ENCODE measurements at places on chromosomes 5 and 9.
A peak's percentile ranks its signal among the peaks of the same experiment; 100 is the strongest.

DNA sequence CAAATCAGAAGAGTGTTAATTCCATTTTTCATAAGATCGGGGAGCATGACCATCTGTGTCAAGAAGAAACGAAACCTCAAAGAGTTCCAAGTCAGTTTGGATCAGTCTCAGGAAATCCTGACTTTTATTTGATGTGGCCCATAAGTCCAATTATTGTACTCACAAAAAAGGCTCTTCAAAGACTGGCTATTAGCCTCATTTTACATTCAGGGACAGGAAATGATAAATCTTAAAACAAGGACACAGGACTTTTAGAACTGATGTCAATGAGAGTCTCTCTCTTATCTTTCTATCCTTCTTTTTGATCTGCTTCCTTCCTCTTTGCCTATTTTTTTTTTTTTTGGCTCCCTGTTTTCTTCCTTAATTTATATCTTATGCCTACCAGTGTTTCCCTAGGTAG is 43.7 kb upstream of the SHOC1 start:
- no peak for DNase-seq

- DNase-seq, result no peak
These were observed 102.2 kb upstream of the GNA14 start for GRCh38 chr9:77750284-77750683.

GRCh38 chr9:99485459-99485858 is 263.4 kb downstream of the SEC61B start:
- no peak for DNase-seq

- no peak for DNase-seq
These were observed 22.3 kb downstream of the ATPSCKMT start for GRCh38 chr5:10227379-10227778.

GRCh38 chr5:95816776-95817175 is 5.8 kb downstream of the GLRX start:
- no peak for DNase-seq

DNA sequence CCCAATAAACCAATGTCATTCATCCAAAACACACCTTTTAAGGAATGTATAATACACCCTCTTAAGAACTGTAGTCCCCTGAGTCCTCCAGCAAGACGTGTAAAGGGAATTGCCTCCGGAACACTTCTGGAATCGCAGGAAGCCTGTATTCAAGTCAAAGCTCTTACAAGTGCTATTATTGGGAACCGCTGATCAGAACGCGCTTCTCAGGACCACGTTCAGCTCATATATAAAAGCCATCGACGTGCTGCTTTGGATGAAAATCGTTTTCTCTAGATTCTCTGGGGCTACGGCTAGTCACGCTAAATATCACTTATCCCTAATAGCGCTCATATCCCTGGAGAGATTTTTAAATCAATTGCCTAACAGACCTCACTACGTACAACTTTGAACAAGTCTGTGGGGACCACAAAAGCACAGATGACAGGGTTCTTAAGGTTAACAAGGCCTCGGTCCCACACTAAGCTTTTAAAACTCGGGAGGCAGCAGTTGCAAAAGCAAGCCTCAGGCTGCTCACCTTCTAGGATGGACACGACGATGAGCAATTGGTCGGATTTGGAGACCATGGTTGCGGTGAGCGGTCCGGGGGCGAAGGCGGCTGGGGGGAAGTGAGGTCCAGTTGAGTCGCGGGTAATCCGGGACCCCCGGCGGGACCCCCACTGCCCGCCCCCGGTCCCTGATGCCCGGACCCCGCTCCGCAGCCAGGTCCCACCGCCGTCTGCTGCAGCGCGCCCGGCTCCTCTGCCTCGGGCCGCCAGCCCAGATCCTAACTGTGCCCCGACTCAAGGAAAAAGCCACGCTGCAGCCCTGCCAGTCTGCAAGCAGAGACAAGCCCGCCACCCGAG is 548 bp downstream of the CEP120 start:
- DNase-seq, result peak; percentile 20

DNA sequence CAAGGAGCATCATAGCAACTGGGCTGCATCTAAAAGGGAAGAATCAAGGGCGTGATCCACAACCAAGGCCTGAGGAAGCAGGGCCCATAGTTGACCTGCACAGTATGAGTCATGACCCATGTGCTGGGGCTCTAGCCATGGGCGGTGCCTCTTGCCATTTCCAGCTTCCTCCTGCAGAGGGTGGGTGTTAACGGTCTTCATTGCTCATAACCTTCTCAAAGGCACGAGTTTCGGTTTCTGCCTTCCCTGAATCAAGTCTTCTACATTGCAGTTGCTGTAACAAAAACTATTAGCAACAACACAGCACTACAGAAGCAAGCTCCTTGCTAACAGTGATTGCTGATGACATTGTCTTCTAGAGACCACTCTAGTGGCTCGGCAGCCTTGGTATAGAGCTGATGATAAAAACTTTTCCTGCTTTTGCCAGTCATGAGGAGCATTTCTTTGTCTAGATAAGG is 66.9 kb downstream of the CTSL start:
- DNase-seq, result peak; percentile 24

- DNase-seq, result no peak
These were observed 26.7 kb downstream of the FOXI1 start for GRCh38 chr5:170132269-170132975.

DNA sequence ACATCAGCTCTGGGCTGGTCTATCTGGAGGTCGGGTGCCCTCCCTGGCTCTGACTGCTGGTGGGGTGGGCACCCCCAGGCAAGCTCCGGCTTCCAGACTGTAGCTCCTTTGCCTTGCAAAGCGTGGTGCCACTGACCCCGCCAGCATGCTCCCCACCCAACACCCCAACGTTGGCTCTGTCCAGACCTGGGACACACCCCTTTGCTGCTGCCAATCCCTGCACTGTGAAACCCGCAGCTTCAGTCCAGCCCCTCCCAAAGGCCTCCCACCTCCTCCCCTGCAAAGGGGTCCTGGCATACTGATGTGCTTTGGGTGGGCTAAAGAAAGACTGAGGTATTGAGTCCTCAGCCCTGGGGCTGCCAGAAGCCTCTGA is 3.9 kb downstream of the UNC5A start:
- no peak for DNase-seq

DNA sequence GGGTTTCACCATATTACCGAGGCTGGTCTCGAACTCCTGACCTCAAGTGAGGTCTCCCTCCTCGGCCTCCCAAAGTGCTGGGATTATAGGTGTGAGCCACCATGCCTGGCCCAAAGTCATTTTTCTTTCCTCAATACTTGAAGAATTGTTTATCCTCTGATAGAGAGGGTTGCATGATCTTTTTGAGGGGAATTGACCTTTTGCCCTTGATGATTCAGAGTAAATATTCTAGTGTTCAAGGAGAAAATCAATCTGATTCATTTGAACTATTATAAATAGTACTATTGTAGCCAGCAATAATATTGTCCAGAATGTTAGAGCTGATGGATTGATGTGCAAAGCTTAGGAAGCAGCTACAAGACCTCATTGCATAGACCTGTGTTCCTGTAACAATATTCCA is 47.1 kb downstream of the UGCG start:
- no peak for DNase-seq

DNA sequence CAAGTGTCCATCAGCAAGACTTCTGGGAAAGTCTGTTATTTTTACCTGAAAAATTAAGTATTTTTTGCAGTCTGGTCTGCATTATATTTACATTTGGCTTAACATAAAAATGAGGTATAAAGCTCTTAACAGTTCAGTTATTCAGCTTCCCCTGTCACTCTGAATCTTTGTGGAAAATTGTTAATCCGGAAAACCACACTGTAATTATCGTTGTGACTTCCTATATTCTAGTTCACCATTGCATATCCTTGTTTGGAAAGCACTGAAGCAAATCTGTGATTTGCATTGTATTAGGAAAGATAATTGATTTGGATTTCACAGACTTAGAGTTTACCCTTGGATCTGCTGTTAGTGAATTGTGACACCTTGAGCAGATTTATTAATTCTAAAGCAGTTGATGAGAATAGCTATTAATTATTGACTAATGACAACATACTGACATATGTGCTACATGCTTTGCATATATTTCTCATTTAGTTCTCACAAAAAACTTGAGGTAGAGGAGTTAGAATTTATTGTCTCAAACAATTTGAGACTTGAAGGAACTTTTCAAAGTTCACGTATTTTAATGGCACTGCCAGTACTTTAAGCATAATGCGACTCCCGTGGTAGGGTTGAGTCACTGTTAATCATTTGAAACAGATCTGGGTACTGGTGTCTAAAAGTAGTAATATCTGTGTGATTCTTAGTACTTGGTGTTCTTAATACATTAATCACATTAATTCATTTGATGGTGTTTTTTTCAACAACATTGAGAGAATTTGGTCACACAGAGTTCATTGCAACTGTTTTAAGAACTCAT is 71.8 kb upstream of the LRRC70 start:
- DNase-seq, result no peak

DNA sequence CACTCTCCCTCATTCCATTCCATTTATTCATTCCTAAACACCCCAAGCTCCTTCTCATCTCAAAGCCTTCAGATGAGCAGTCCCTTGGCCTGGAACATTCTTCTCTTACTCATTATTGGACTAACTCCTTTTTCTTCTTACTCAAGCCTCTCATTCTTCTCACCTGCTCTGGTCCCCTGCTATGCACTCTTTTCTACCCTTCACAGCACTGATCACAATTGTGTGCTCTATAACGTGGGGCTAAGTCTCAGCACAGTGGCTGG is 212.4 kb downstream of the MAPKAP1 start:
- no peak for DNase-seq

DNA sequence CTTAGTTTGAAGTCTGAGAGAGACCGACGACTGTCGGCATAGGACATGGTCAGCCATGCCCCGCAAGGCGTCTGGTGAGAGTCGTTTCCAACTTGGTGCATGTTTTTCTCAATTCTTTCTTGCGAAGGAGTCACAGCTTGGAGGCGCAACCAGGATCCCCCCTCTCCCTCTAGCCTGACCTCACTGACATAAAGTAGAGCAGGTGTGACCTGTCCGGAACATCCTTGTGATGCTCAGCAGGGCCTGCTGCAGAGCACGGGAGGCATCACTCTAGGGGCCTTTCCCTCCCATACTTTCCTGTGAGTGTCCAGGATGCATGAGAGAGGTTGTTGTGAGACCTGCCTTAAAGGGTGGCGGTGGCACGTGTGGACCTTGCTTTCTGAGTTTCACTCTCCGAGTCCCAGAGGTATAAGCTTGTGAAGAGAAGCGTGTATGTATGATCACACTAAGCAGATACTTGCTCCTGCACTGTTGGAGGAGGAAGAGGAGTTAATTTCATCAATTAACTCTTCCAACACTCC is 5.0 kb downstream of the TENT4A start:
- DNase-seq, result no peak

DNA sequence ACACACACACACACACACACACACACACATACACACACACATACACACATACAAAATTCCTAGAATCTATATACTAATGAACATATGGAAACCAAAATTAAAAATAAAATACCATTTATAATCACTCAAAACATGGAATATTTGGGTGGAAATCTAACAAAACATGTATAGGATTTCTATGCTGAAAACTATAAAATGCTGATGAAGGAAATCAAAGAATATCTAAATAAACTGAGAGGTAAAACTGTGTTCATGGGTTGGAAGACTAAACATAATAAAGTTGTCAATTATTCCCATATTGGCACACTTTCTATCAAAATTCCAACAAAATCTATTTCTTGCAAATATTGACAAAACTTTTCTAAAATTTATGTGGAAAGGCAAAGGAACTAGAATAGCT is 25.4 kb upstream of the NANS start:
- no peak for DNase-seq

DNA sequence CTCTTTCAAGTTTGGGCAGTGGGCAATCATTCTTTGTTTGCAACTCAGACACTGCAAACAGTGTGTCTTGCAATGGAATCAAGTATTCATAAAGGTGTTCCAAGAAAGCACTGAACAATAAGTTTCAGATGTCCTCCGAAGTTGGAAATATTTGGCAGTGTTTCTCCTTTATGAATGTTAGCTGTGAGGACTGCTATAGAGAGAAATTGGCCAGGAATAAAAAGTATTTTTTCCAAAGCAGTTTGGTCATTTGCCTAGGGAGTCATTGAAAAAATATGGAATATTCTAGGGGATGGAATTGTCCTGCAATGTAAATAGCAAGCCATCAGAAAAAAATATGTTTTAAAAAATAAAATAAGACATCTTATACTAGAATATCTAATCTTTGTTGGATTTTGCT is 688.6 kb upstream of the SEMA6A start:
- DNase-seq, result no peak

GRCh38 chr5:130400091-130400490 is 495.8 kb downstream of the CHSY3 start:
- no peak for DNase-seq

- no peak for DNase-seq
These were observed 229.8 kb downstream of the DRD1 start for GRCh38 chr5:175214152-175214551.

DNA sequence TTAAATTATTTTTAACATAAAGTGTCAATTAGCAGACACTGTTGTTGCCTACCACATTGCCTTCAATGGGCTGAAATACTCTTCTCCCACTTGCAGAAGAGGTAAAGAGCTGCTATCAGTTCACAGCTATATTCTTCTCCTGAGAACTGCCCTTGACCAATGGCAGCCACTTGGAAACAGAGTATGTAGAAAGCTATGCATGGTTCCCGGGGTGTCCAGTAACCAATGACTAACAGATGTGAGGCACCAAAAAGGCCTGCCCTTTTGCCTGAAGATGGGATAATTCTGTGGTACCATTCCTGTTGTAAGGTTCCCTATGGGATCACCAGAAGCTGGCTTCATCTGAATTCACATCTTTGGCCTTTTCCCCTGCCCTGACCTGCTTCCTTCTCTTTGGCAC is 181.4 kb upstream of the MAP3K1 start:
- no peak for DNase-seq

- DNase-seq, result no peak
These were observed 8.2 kb downstream of the SPATA31E1 start for GRCh38 chr9:87890837-87891236.

- DNase-seq, result no peak
These were observed 154.3 kb downstream of the HMHB1 start for GRCh38 chr5:143966280-143966679.

- DNase-seq, result no peak
These were observed 176.2 kb upstream of the DMRT1 start for GRCh38 chr9:665296-665695.

DNA sequence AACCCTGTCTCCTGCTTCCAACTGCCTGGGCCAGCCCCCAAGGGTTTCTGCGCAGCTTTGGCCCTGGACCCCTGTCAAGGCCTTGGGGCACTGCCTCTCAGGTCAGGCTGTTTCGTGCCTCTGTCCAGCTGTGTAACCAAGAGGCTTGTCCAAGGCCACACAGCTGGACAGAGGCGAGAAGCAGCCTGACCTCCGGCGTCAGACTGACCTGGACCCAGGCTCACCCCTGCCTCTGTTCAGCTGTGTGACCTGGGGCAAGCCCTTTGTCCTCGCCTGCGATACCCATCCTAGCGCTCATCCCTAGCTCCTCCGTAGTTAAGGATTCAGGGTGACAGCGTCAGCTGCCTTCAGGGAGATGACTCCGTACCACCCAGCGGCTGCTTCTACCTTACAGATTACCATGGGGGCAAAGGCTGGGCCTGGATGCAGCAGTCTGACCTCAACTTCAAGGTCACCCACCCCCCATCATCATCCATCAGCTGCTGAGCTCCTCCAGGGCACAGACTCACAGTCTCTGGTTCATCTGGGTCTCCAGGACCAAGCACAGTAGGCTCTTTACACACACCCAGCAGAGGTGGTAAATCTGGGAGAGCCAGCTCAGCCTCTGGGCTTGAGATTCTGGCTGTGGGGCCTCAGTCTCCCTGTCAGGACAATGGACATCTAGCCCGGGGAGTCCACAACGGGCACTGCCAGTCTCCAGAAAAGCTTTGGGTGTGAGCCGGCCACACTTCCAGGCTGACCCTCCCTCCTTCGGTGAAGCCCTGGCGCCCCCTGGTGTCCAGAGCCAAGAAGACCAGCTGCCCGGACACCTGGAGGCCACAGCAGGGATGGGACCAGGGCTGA is 7.9 kb downstream of the AK1 start:
- DNase-seq, result peak; percentile 99

Data from HuH-7 (cell line).